ENCODE measurements at places on chromosomes 11 and 22. TPM values are rescaled to one million over a fixed set of nuclear protein-coding genes. Genes with fewer than 3 reads are reported as not detected.
A peak's percentile ranks its signal among the peaks of the same experiment; 100 is the strongest.

Gene GAL3ST3
- polyA plus RNA-seq: not detected

Gene METTL15
- polyA plus RNA-seq: 8.3 TPM

- no peak overlapping the region for H3K4me3 ChIP-seq
- no peak for DNase-seq
- H3K36me3 ChIP-seq: no peaks in the 10 kb centered on the region
- no peak overlapping the region for H3K27ac ChIP-seq
- H3K27me3 ChIP-seq: peaks cover 5% of the 10 kb centered on the region
Measured at GRCh38 chr11:17578296-17578695, 31.2 kb downstream of the OTOG start.

Gene GGT1
- 20.1 TPM for polyA plus RNA-seq

DNA sequence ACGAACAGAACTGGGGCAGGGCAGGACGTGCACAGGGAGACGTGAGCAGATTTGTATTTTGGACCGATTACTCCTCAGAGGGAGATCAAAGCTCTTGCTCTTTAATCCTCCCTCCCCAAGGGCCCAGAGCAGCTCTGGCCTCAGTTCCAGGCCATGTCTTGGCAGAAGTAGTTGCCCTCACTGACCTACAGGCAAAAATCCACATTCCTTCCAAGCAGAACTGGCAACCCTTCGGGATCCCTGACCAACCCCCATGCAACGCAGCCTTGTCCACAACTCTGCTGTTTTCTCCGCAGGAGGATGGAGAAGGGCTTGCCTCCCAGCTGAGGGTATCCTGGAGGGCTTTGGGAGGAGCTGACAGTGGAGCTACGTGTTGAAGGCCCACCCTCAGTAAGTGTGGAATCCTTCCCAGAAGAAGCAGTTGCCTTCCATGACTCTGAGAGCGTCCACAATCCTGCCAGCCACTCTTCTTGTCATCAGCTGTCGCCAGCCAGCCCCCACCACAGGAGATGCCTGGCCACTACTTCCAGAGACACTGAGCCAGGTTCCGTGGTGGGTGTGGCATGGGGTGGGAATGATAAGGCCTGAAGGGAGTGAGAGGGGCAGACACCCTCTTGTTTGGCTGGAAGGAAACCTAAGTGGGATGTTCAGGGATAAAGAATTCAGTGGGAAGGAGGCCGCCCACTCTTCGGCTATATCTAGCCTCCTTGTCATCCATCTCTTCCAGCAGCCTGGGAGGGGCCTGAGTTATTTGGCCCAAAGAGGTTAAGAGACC is 68.1 kb downstream of the PDE2A start:
- H3K4me3 ChIP-seq: no peak overlapping the region
- no peaks in the 10 kb centered on the region for H3K4me1 ChIP-seq

Gene OR8G1
- polyA plus RNA-seq: not detected

GRCh38 chr11:95095858-95096587 is 6.4 kb downstream of the ENDOD1 start:
- peaks cover 11% of the 10 kb centered on the region for H3K4me1 ChIP-seq
- peaks cover 1% of the 10 kb centered on the region for H3K36me3 ChIP-seq
- no peak overlapping the region for H3K4me3 ChIP-seq
- H3K27ac ChIP-seq: no peak overlapping the region
- DNase-seq: no peak
- no peaks in the 10 kb centered on the region for H3K27me3 ChIP-seq

GRCh38 chr11:122439866-122440810 is 215.4 kb upstream of the UBASH3B start:
- H3K27me3 ChIP-seq: peaks cover 42% of the 10 kb centered on the region
- H3K4me3 ChIP-seq: peak overlapping the region; percentile 17
- no peaks in the 10 kb centered on the region for H3K36me3 ChIP-seq
- DNase-seq: no peak

GRCh38 chr22:43228330-43228729 is 41.4 kb upstream of the TTLL12 start:
- no peak overlapping the region for H3K4me3 ChIP-seq
- no peak for DNase-seq
- H3K27me3 ChIP-seq: peaks cover 20% of the 10 kb centered on the region
- H3K27ac ChIP-seq: no peak overlapping the region
- H3K36me3 ChIP-seq: no peaks in the 10 kb centered on the region

DNA sequence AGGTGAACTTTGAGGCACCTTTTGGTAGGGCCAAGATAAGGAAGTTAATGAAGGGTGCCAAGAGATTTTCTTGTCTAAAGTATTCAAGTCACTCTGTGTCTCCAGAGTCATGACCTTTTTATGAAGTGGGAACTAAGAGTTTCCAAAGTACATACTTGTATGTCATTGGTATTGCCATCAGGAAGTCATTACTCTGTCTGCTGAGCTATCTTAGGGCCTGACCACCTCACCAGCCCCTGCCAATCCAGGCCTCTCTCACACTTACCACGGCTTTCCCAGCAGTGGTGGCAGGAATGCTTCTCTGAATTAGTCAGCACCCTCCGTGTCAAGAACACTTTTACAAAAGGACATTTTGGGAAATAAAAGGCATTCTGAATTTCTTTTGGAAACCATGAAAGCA is 192.8 kb upstream of the MTNR1B start:
- DNase-seq: no peak
- peaks cover 4% of the 10 kb centered on the region for H3K27me3 ChIP-seq
- H3K27ac ChIP-seq: no peak overlapping the region
- H3K4me3 ChIP-seq: no peak overlapping the region
- no peaks in the 10 kb centered on the region for H3K4me1 ChIP-seq
- H3K36me3 ChIP-seq: no peaks in the 10 kb centered on the region

DNA sequence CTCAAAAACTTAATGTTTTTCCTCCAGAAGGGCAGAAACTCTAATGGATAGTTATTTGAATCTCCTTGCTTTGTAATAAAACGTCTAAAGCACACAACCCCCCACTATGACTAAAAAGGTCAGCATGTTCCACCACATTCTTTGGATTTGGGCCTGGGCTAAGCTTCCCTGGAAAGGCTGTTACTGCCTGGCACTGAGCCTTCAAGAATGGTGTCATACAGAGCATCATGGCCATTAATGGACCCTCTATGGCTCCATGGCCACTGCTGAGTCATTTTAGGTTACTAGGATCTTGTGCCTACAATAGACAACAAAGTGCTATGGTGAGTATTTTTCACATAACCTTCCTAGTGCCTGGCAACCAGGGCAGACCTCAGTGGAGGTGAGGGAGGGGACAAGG is 242.6 kb upstream of the FAT3 start:
- H3K27me3 ChIP-seq: no peaks in the 10 kb centered on the region
- no peak overlapping the region for H3K4me3 ChIP-seq
- no peak overlapping the region for H3K27ac ChIP-seq
- no peaks in the 10 kb centered on the region for H3K4me1 ChIP-seq
- DNase-seq: no peak
- H3K36me3 ChIP-seq: no peaks in the 10 kb centered on the region
